ENCODE measurements at places on chromosomes 7 and 10.

- no peak for DNase-seq
Observed at GRCh38 chr10:15783941-15784636, 64.4 kb upstream of the ITGA8 start.

- no peak for DNase-seq
Observed at GRCh38 chr7:102891693-102892261, 21.0 kb upstream of the LRRC17 start.

GRCh38 chr7:134804351-134804750 lies 24.9 kb downstream of the CALD1 start:
- DNase-seq = no peak

DNA sequence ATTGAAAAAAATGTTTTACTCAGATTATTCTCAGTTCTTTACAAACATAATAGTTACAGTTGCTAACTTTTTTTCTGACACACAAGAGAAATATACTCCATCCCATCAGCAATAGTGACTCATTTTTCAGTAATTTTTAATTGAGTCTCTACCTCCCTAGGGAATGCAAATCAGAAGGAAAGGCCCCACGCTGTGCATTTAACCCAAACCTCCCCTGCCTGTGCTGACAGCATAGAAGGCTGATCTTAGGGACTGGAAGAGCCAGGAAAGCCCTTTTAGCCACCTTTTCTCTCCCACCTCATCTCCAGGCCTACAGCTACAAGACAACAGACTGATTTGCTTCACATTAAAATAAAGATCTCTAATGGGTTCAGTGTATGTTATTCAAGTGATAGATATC lies 24.7 kb upstream of the PIK3CG start:
- no peak for DNase-seq

DNA sequence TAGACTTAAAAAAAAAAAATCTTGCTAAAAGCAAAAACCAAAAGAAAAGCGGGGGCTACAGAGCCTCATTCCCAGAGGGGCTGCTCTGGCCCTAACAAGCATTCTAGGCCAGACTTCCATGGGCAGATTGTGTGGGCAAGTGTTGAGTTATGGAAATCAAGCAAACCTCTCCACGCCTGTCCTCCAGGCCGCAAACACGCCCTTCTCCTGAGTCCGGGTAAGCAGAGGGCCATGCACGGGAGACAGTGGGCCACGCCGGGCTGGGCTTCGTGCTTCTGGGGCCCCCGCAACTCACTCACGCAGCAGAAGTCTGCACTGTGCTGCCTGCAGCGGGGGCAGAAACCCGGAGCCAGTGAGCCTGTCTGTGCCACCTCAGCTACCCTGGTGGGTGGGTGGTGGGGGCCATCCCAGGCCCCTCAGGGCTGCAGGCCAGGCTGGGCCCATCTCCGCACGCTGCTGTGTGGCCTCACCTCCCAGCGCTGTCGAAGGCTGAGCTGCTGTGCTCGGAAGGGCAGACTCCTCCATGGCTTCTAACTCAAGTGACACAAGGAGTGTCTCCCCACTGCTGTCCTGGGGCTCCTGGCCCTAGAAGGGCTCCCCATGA lies 125.6 kb downstream of the FAM53B start:
- DNase-seq = no peak

DNA sequence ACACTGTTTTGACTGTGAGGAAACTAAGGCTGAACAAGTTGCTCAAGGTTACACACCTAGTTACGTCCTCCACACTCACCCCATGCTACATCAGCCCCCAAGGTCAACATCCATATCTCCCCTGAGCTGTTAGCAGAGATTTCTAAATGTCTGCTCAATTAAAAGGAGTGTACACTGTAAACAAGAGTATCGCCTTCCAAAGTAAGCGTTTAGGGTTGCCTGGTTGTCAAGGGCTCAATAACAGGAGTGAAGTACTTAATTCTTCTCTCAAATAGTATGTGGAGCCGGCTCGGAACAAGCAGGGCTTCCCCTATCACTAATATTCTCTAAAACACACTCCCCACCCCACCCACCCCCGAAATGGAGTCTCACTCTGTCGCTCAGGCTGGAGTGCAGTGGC lies 412.8 kb upstream of the GALNT17 start:
- DNase-seq = no peak

DNA sequence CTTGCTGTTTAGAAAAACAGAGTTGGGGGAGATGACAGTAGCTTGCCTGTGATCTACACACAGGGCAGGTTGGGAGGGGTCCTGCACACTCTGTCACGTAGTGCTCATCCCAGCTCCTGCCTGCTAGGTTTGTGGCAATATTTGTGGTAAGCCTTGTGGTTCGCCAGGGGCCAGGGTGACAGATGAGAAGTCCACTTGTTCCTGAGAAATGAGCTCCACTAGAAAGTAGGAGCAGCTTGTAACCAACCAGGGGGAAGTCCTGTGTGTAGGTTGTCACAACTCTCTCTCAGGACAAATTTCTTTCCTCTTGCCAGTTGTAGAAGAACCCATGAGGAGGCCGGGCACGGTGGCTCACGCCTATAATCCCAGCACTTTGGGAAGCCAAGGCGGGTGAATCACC lies 147.0 kb downstream of the TCF7L2 start:
- no peak for DNase-seq

- no peak for DNase-seq
Observed at GRCh38 chr7:112624416-112624815, 143.6 kb downstream of the LSMEM1 start.

GRCh38 chr10:102313221-102313896 lies 68.0 kb downstream of the GBF1 start:
- no peak for DNase-seq

- no peak for DNase-seq
Observed at GRCh38 chr10:133140417-133141143, 19.4 kb upstream of the KNDC1 start.

GRCh38 chr7:25405736-25406135 lies 177.4 kb upstream of the NPVF start:
- no peak for DNase-seq

GRCh38 chr7:157567666-157568065 lies 230.9 kb downstream of the DNAJB6 start:
- DNase-seq = no peak

DNA sequence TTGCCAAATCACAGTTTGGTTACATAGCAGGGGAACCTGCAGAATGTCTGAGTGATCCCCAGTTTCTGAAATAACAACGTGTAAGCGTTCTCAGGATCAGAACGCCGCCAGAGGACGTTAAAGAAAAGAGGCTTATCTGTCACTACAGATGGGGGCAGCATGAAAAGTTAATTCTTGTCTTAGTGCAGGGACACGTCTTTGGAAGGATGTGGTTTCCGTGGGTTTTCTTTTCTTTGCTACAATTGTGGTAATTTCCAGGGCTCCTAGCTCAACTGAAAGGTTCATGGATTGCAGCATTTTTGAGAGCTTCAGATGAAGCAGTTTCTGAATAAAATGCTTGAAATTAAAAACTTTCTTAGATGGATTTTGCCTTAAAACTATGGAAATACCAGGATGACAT lies 106.6 kb downstream of the PRKCQ start:
- peak; percentile 24 for DNase-seq

- DNase-seq = no peak
Observed at GRCh38 chr10:109861081-109861480, 62.2 kb downstream of the XPNPEP1 start.

DNA sequence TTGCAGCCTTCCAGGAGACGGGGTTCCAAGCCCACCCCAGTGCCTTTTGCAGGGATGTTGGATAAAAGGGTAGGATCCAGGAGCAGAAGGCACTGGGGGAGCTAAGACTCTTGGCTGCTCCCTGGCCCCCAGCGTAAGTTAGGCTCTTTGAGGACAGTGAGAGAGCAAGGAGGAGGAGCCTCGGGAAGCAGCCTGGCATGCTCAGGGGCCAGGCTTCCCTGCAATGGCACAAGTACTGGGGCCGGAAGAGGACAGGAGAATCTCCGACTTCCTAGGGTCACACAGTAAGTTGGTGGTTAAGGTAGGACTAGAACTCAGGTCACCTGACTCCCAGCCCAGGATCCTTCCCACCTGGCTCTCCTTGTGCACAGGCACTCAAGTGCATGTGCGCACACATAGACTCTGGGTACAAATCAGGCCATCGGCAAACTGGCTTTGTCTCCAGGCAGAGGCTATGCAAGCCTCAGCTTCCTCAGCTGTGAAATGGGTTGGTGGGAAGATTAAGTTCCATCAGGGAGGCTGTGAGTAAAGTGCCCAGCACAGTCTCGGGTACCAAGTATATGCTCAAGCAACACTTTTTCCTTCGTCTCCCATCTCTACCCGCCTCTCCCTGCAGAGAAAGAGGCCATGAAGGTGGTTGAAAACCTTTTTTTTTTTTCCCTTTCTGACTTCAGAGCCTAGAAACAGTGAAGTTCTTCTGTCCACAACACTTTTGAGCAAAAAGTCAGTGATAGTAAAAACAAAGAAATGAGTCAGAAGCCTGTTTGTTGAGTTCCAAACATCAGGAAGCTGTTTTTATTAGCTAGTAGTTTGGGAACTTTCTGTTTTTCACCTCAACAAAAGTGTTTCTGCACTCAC lies 79.1 kb downstream of the NEURL1 start:
- DNase-seq = no peak

DNA sequence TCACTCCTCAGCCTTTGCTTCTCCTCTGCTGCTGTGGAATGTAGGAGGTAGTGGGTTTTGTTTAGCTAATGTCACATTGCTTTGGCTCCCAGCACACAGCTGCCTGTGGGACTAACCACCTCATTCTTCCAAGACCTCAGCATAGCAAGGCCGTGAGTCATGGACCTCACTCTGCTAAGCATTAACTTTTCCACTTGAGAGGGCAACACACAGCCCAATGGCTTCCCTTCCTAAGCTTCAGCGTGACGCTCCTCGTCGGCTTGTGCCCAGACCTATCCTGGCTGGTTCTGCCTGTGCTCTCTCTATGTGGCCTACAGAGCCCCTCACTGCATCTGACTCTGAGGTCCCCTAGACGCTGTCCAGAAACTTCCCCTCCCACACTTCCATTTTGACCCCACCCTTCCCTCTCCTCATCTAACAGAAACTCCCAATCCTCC lies 23.3 kb downstream of the MYOF start:
- no peak for DNase-seq

- DNase-seq = no peak
Observed at GRCh38 chr7:88057655-88058054, 123.6 kb downstream of the ADAM22 start.

GRCh38 chr10:128087884-128088709 lies 38.1 kb downstream of the MKI67 start:
- DNase-seq = no peak

All from stimulated activated CD8-positive, alpha-beta memory T cell treated with anti-CD3 and anti-CD28 coated beads, Interleukin-4, amount 100 ng/mL, for 1 hour (primary cell).